ENCODE measurements at places on chromosomes 7 and 10.

DNA sequence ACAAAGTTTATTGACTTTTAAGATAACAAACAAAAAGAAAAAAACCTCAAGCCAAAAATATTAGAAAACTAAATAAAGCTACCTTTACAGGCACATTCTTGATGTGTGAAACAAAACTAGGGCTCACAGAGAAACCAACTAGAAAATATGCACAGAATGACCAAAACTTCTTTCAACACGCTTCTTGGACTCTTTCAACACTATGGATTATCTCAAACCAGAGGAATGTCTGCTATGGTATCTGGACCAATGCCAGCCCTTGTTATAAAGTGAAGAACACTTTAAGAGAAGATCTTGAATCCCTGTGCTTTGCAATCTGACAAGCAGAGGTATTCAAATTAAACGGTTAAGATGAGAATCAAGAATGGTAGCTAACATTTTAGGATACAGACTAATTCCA, 76.6 kb downstream of the DNAJC1 start:
- DNase-seq: peak; percentile 92

DNA sequence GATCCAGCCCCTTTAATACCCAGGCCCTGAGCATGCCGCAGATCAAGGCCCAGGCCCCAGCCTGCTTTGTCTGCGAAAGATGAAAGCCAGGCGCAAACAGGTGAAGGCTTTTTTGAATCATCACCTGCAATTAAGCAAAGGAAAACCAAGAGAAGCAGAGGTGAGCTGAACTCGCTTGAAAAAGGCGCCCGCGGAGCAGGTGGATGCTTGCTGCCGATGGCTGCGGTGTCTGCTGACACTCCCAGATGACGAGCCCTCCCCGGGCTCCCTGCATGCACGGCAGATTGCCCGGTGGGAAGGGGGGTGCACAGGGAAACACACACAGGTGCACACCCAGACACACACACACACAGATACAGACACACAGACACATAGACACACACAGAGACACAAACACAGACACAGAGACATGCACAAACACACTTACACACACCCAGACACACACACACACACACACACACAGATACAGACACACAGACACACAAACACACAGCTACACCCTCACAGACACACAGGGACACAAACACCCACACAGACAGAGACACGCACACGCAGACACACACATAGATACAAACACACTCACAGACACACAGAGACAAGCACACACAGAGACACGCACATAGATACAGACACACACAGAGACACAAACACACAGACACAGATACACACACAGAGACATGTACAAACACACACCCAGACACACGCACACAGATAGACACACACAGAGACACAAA, 142.6 kb upstream of the RNF32 start:
- DNase-seq: no peak

GRCh38 chr7:135748770-135749169, at the start of gene FAM180A:
FAM180A (minus strand) TSS chr7:135748813; CDS start chr7:135748580, 233 bp downstream.
- DNase-seq: no peak

- DNase-seq: no peak
Measured at GRCh38 chr7:100169147-100169850, 882 bp upstream of the GAL3ST4 start.

- no peak for DNase-seq
Measured at GRCh38 chr7:81402227-81402626, 367.6 kb downstream of the HGF start.

Data from SJCRH30 (cell line).